ENCODE measurements at places on chromosomes 4 and X.

- no peak for DNase-seq
Measured at GRCh38 chr4:74640111-74640903, 154.0 kb downstream of the BTC start.

GRCh38 chr4:159725571-159725970, 622.7 kb downstream of the RAPGEF2 start:
- no peak for DNase-seq

- DNase-seq = peak; percentile 20
Measured at GRCh38 chr4:38902695-38903094, 35.1 kb downstream of the FAM114A1 start.

DNA sequence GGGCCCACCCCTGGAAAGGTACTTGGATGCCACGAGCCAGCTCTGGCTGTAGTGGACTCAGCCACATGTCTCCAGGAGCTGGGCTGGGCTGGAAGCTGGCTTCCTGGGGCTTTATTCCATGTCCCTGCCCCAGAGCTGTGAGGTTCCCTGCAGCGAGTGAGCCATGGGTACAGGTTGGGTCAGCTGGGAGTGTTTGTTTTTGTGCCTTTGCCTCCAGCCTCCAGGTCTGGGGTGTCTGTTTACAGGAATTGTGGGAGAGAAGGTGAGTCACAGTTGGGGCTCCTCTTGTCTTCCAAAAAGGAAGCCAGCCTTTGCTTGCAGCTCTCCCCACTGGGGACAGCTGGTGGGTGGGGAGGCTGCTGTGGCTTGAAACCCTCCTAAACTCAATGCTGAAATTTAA, 21.5 kb downstream of the SORCS2 start:
- no peak for DNase-seq

DNA sequence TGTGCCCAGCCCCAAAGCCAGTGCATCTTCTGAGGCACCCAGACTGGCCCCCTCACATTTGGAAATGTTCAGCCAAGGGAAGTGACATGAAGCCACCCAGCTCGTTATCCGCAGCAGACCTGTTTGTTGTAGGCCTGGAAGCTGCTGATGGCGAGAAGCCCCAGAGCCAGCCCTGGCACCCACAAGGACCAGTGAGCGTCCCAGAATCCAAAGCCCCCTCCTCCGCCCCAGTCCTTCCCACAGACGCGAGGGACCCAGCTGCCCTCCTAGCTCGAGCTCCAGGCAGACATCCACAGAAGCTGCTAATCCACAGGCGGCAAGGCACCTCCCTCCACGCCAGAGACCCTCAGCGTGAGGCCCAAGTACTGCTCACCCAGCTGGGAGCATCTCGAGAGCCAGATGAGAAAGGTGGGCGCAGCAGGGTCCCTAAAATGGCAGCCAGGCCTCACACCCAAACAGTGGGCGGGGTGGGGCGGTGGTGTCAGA, 7.4 kb downstream of the ABLIM2 start:
- no peak for DNase-seq

DNA sequence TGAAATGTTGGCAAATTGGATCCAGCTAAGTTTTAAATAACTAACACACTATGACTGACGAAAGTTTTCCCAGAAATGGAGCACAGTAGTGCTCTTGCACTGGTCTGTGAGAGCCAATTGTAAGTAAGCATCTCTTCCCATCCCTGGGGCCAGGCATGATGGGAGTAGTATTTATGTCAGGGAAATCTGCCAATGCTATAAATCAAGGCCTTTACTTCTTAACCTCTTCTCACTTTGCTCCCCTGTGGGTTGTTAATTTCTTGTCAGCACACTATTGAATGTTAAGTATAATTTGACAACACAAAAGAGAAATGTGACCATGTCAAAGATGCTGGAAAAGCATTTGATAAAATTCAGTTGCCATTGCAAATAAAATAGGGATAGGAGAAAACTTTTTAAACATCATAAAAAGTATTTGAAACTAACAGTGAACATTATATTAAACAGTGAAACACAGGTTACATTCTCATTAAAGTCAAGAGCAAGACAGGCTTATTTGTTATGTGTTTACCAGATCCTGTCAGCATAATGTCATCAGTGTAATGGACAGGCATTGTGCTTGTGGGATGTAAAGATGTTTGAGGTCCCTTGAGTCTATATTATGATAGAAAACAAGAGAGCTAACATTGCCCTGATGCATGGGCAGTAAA, 5.0 kb downstream of the F8A1 start:
- no peak for DNase-seq

- no peak for DNase-seq
Measured at GRCh38 chr4:19736968-19737756, 514.5 kb upstream of the SLIT2 start.

DNA sequence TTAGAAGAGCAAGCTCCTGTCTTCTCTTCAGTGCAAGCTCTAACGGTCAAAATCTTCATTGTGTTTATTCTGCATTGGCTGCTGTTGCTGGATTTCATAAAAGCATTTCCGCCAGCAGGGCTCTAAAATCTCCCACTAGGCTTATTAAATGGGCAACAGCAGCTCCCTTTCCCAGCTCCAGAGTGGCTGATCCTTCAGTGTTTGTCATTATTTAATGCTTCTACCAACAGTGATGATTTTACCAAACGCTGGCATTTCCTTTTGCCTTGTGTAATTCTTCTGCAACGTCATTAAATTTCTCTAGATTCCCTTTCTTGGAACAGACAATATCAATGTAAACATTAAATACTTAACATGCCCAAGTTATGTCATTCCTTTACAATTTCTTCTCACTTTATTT, 20.1 kb downstream of the SLC7A11 start:
- DNase-seq = peak; percentile 46

- DNase-seq = no peak
Measured at GRCh38 chr4:64588507-64588906, 179.3 kb upstream of the TECRL start.

DNA sequence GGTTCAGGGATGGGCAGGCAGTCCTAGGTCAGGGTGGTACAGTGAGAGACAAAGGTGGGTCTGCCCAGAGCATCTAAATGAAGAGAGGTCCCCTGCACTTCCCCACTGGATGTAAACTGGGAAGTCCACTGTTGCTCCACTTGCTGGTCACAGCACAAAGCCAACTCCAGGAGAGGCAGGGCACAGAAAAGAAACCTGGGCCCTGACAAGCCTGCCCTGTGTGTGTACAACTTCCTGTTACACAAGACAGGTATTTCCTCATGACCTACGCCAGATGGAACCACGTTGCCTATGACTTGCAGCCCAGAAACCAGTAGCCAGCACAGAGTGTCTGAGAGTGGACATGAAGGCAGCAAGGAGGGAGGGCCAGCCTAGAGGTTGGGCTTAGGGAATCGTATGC, 161.8 kb downstream of the SH3KBP1 start:
- DNase-seq = no peak

GRCh38 chrX:68511255-68511654, 12.4 kb downstream of the YIPF6 start:
- DNase-seq = peak; percentile 53

DNA sequence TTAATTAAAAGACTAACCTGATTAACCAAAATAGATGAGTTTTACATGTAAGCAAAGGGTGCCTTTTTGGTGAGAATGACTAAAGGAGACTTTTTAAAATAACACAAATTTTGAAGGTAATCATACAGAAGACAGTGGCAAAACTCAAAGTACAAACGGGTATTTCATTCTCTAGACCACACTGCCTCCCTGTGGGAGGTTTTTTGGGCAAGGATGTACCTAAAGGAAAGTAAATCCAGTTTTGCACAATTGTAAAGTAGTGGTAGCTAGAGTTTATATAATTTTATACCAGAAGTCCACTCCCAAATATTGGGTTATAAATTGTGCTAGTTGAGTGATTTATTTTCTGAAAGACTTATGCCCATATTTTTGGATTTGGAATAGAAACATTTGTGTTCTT, 201.0 kb downstream of the PAPSS1 start:
- DNase-seq = no peak
